Effector memory CD4-positive, alpha-beta T cell (primary cell): ENCODE measurements at places on chromosomes 16 and 17.

- DNase-seq: no peak
Measured at GRCh38 chr17:15247891-15248529, 17.1 kb downstream of the PMP22 start.

GRCh38 chr16:69106491-69107315, 1.2 kb downstream of the HAS3 start:
- DNase-seq: no peak

GRCh38 chr16:80997964-80998620, 8.6 kb downstream of the CMC2 start:
- no peak for DNase-seq

GRCh38 chr16:66494916-66495315, 55.0 kb downstream of the TK2 start:
- DNase-seq: no peak

DNA sequence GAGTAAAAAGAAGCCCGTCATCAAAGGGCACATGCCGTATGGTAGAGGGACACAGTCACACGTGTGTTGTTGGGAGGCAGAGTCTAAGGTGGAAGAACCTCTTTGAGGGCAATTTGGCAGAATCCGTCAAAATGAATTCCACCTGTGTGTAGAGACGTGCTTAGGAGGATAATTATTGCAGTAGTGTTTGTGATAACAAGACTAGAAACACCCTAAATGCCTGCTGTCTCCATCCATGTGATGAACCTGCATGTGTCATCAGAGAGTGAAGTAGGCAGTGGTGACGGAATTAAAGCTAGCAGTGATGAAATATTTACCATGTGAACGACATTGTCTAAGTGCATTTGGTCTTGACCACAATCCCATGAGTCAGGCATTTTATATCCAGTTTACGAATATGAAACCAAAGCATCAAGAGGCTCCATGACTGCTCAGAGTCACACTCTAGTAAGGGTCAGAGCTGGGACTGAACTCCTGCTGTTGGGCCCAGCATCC, 61.3 kb upstream of the ADORA2B start:
- no peak for DNase-seq

GRCh38 chr17:65495122-65496055, 66.1 kb downstream of the AXIN2 start:
- no peak for DNase-seq

GRCh38 chr16:67388191-67388590, 5.1 kb downstream of the TPPP3 start:
- DNase-seq: no peak

GRCh38 chr17:46915596-46915995, 7.4 kb upstream of the GOSR2 start:
- no peak for DNase-seq

DNA sequence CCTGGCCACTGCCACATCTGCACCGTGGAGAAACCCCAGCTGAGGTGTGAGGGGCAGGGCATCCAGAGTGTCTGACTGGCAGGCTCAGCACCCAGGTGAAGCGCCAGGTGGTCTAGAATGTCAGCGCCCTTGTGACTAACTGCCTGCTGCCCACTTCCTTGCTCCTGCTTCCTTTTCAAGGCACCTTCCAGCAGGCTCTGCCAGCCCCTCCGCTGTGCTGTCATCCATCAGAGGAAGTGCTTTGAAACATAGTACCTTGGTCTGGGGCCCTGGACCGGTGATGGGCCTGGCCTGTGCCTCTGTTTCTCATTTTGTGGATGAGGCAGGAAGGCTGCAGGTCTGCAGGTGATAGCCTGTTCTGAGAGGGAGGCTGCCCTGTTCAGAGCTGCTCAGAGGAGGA, 5.5 kb downstream of the SPNS2 start:
- DNase-seq: no peak

GRCh38 chr16:52474679-52475078, 72.3 kb downstream of the TOX3 start:
- DNase-seq: no peak

DNA sequence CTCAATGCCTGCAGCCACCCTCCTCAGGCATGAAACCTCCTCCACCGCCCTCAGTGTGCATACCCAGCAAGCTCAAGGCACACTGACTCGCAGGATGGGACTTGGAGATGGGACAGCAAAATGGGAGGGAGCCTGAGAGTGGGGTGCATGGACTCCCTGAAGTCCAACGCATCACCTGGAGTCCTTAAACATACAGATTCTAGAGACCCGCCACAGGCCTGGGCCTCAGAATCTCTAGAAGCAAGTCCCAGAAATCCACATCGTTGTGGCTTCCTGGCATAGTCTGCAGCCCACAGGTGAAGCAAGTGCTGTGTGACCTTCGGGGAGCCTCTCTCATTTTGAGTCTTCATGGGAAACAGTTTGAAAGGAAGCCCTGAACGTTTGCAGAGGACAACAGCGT, 3.6 kb upstream of the TBX21 start:
- DNase-seq: no peak

GRCh38 chr16:89958068-89958467, 9.5 kb downstream of the DEF8 start:
- DNase-seq: no peak

DNA sequence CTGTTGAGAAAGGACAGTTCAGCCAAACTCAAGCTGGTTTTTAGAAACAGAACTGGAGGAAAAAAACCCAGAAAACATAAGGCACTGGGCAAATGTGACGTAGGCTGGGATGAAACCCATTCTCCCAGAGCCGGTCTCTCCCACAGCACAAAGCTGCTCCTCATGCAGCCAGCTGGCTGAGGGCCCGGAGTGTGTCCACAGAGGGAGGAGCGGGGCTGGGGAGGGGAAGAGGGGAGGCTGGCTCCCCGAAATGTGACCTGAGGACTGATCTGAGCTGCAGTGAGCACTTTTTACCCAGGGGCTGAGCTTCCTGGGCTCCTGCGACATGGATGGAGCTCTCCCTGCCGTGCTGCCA, 20.8 kb downstream of the FOXF1 start:
- DNase-seq: no peak
